ENCODE measurements at places on chromosomes 5 and 9.

- no peak for DNase-seq
Observed at GRCh38 chr9:6409811-6410210, 3.2 kb upstream of the UHRF2 start.

- no peak for DNase-seq
Observed at GRCh38 chr5:151004499-151004898, 15.9 kb upstream of the GPX3 start.

DNA sequence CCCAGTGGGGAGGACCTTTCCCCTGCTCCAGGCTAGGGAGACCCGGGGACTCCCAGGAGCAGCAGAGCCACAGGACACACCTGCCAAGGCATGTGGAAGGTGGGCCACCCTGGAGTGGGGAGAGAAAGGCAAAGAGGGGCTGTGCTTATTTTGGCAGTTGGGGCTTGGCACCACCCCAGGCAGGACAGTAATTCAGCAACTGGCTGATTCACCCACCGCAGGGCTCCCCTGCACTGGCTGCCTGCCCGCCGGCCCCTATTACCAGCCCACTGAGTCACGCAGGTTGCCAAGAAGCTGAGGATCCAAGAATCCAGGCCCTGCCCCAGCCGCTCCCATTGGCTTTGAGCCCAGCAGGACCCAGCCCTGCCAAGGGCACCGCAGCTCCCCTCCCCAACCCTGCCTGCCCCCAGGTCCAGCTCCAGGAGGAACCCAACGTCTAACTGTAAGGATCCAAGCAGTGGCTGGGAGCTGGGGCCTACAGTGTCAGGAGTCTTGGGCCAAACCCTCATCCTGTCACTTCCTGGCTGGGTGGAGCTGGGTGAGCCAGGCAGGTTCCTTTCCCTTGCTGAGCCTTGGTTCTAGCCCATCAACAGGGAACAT lies 14.2 kb upstream of the RALGDS start:
- DNase-seq = no peak

GRCh38 chr5:145101246-145101645 lies 733.9 kb downstream of the PRELID2 start:
- DNase-seq = peak; percentile 2

GRCh38 chr5:98795243-98795642 lies 21.8 kb downstream of the RGMB start:
- DNase-seq = no peak

- DNase-seq = no peak
Observed at GRCh38 chr9:108521063-108521590, 334.7 kb downstream of the ACTL7B start.

GRCh38 chr5:147208134-147208533 lies 26.7 kb upstream of the STK32A start:
- no peak for DNase-seq

- DNase-seq = no peak
Observed at GRCh38 chr9:131459056-131459455, 43.7 kb upstream of the POMT1 start.

- DNase-seq = no peak
Observed at GRCh38 chr5:141763541-141763940, 81.5 kb upstream of the ARAP3 start.

DNA sequence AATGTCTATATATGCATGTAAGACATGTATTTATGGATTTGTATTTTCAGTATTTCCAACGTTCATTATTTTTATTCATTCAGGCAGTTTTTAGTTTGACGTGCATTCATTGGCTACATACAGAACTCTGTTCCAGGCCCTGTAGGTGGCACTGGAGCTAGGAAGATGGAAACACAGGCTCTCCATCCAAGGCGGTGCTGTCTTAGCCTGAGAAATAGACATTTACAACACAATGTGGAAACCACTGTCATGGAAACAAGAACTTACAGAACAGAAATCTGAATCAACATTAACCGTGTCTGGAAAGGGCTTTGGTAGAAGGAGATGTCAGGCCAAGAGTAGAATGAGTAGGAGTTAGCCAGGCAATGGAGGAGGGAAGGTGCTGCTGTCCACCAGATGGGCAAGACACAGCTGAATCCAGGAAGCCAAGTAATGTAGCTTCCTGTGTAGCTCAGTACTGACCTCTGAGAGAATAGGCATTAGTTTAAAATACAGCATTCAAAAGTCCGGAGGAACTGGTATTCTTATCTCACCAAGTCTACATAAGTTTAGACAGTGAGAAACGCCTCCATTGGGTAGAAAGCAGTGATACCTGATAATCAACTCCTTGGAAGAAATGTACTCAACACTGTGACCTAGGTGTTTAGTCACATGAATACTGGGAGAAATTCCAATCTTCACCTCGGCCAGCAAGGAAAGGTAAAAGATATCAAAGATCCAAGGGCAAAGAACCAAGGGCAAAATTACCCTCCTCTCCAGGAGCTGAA lies 388.6 kb upstream of the CDH6 start:
- no peak for DNase-seq

GRCh38 chr5:178688551-178688950 lies 41.9 kb downstream of the ZNF354A start:
- no peak for DNase-seq

GRCh38 chr9:31275419-31275818 lies 1109.0 kb upstream of the ACO1 start:
- DNase-seq = no peak

DNA sequence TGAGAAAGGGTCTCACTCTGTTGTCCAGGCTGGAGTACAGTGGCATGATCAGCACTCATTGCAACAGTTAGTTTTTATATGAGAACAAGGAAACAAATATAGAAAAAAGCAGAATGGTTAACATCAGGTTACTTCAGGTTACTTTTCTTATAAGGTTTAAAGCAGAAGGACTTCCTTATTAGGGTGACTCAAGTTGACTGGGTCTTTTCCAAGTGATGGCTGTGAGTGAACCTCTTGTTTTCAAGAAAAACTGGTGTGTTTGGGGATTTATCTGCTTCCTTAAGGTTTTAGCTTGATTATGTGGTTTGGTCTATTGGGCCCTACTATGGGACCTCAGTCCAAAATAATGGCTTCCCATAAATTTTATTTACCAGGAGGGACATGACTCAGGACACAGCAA lies 99.2 kb downstream of the ARRDC3 start:
- peak; percentile 17 for DNase-seq
